Activated gamma-delta T cell treated with anti-CD3 and anti-CD28 coated beads, Interleukin-2, amount 50 U/mL, for 16 hours (primary cell): ENCODE measurements at places on chromosomes 5 and 9.

DNA sequence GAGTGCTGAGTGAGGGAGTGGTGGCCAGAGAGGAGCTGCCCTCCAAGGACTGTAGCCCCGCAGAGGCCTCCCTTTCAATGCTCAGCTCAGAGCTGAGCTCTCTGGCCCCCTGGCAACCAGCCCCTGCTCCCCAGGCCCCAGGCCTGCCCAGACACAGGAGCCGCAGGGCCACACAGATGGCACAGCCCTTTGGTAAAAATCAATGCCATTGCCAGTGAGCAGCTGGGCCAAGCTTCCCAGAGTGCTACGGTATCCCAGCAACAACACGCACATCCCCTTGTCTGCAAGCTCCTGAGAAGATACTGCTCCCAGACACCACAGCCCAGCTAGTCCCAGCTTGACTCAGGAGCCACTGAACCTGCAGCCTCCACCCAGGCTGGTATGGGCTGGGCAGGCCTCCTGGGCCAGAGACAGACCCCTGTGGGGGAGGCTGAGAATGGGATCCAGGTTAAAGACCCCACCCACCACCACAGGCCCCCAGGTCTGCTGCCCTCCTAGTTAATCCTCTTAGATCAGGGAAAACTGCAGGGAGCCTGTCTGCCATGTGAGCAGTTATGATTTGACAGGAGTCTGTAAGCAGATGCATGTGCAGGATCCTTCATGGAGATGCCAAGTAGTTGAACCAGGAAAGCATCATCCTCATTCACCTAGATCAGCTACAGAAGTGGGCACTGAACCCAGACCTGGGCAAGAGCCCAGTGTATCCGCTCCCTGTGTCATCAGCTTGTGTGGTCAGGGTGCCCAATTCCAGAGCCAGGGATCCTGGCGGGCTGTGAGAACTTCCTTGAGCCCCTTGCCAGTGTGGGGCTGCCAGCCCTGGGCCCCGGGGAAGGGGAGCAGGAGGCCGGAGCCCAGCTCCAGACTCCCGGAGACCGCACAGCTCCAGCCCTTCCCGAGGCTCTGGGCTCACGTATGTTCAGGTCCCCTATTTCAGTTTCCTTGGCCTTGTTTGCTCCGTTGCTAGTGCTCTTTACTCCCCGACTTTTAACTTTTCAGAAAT lies 26.7 kb upstream of the ADAMTS2 start:
- DNase-seq: no peak

GRCh38 chr9:120648581-120649197 lies 65.6 kb downstream of the MEGF9 start:
- DNase-seq: no peak

DNA sequence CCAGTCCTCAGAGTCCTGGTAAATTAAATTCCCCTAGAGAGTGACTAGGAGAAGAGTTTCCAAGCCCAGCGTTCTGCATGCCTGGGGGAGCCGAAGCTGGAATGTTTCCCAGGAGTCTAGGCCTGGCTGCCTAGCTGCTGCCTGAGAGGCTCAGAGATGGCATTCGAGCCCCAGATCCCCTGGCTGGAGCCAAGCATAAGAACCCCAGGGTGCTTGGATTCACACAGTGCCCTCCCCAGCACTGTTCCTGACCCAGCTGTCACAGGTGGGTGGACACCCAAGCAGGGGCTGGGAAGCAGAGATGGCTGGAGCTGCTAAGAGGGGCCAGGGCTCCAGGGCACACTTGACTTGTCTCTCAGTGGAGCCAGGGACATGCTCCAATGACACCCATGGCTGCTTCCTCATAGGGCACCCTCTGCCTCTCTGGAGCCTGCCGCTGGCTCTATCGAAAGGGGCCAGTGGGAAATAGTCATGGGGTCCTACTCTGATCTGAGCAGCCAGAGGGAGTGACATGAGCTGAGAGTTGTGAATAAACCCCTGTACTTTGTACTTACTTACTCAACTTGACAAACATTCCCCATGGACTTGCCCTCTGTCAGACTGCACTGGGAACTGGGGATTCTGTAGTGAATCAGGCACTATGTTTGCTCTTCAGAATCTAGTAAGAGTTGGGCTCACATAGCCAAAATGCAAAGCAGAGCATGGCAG lies 62.6 kb upstream of the XPA start:
- no peak for DNase-seq

GRCh38 chr5:168320805-168321204 lies 29.4 kb downstream of the WWC1 start:
- no peak for DNase-seq

- DNase-seq: no peak
Measured at GRCh38 chr5:174625591-174626350, 98.6 kb upstream of the MSX2 start.

GRCh38 chr5:61887271-61887670 lies 418.7 kb upstream of the KIF2A start:
- DNase-seq: no peak

DNA sequence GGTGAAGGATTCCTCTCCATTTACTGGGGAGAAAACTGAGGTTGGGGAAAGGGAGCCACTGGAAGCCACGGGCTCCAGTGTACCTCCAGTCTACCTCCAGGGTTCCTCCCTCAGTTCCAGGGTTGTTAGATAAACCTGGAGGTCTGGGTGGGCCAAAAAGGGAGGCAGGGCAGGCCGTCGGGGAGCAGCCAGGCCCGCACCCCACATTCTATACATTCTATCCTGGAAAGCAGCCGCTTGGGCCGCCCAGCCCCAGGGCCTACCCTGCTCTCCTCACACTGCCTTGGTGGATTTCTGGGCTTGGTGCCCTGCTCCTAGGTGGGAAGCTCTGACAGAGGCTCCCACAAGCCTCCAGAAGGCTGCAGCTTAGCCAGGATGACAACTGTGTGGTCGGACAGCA lies 18.1 kb upstream of the SUSD3 start:
- no peak for DNase-seq

- DNase-seq: no peak
Measured at GRCh38 chr5:56330167-56330566, 97.0 kb upstream of the ANKRD55 start.

DNA sequence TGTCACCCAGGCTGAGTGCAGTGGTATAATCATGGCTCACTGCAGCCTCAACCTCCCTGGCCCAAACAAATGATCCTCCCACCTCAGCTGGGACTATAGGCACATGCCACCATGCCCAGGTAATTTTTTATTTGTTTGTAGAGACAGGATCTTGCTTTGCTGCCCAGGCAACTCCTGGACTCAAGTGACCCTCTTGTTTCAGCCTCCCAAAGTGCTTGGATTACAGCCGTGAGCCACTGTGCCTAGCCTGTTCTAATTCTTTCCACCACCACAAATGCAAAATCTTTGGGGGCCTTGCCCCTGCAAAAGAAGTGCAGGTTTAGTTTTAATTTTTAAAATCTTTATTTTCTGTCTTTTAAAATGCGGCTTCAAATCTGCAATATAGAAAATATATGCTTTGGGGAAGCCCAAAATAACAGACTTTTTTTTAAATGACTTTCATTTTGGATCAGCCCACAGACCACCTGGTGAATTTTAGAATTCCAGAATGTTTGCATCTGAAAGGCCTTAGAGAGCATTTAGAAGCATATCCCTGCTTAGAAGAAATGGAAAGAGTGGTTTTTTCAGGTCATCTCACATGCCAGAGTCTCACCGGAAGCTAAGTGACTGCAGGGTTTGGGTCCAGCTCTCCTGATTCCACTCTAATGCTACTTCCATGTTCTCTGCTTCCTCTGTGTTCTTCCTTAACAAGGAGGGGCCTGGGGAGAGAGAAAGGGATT lies 111.4 kb upstream of the FER start:
- no peak for DNase-seq

DNA sequence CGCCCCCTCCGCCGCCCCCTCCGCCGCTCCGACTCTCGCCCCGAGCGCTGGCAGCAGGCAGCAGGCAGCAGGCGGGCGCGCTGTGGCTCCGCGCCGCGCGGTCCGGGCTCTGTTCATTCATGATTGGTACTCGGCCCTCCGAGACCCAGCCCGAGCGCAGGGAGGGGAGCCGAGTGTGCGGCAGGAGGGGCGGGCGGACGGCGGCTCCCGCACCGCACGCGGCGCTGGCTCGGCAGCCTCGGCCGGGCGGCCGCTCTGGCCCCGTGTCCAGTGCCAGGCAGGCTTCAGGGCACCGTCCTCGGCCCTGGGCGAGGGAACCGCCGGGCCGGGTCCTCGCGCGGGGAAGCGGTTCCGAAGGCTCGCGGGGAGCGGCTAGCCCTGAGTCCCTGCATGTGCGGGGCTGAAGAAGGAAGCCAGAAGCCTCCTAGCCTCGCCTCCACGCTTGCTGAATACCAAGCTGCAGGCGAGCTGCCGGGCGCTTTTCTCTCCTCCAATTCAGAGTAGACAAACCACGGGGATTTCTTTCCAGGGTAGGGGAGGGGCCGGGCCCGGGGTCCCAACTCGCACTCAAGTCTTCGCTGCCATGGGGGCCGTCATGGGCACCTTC lies at the start of gene KCNIP1:
Gene KCNIP1, plus strand, starts transcription at position 31 of the 607 bp plus-strand sequence.
- no peak for DNase-seq

GRCh38 chr9:86705490-86705889 lies 241.8 kb downstream of the GAS1 start:
- DNase-seq: no peak

- DNase-seq: no peak
Measured at GRCh38 chr5:112869948-112870347, 8.9 kb downstream of the SRP19 start.

GRCh38 chr9:18848657-18849056 lies 184.4 kb downstream of the SAXO1 start:
- DNase-seq: no peak
